Activated naive CD4-positive, alpha-beta T cell (primary cell): ENCODE measurements at places on chromosomes 3 and 15.

DNA sequence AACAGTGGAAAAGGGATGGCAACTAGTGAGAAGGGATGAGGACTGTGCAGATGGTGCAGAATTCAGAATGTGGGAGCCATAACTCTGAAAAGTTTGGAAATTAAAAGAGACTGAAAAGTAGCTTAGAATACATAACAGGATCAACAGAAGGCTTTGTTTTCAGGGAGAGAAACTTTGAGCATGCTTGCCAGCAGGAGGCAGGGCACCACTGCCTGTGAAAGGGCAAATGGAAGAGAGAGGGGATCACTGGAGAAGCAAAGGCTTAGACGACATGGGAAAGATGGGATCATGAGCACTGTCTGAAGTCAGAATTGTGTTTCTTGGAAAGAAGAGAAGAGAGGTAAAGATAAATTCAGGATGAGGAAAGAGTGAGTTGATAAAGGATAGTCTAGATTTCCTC, 99.6 kb downstream of the ABI3BP start:
- DNase-seq, result no peak

GRCh38 chr3:32686713-32687112, 1.7 kb downstream of the CNOT10 start:
- no peak for DNase-seq

DNA sequence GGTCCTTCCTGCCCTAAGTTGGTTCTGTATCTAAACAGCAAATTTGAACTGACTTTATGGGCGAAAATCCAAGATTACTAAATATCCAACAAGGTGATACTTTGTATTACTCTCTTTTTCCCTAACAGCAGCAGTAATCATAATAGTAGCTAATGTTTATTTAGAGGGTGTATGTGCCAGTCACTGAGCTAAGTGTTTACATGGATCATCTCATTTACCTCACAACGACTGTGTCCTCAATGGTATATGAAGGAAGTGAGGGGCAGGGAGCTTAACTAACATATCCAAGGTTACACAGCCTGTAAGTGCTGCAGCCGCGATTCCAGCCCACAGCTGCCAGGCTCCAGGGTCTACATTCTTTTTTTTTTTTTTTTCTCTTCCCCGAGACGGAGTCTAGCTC, 10.3 kb upstream of the LRRC34 start:
- no peak for DNase-seq

DNA sequence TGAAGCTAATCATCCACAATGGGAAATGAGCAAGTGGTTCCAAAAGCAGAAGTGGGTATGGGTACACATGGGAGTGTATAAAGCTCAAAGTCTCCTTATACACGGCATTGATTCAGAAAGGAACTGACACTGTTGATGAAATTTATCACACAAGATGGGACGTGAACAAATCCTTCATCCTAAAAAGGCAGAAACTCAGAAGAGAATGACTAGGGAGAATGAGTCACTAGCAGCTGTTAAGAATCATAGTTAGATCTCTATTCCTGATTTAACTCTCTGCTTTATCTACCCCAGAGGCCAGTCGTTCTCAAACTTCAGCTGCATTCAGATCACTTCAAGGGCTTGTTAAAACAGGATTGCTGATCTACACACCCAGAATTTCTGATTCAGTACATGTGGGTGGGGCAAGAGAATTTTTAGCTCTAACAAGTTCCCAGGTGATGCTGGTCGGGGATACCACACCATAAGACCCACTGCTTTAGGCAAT, 97.7 kb upstream of the PHLDB2 start:
- no peak for DNase-seq

DNA sequence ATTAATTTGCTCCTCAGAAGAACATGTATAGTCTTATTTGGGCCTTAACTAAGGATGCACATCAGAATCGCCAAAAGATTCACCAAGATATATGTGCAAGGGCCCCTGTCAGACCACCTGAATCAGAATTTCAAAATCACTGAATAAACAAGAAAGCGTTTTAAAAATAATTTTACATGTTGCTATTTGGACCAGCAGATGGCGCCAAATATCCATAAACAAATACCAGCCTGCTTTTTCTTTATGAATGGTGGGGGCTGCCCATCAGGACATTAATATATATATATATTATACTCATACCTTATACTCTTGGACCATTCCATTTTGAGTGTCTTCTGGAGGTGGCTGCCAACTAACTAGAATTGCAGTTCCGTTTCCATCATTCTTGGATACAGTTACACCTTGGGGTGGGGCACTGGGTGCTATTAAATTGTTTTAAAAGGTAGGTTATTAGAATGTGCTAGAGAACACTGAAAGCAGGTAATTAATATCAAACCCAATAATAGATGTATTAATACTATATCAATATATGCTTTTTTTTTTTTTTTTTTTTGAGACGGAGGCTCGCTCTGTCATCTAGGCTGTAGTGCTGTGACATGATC, 1108.3 kb downstream of the ROBO1 start:
- no peak for DNase-seq

DNA sequence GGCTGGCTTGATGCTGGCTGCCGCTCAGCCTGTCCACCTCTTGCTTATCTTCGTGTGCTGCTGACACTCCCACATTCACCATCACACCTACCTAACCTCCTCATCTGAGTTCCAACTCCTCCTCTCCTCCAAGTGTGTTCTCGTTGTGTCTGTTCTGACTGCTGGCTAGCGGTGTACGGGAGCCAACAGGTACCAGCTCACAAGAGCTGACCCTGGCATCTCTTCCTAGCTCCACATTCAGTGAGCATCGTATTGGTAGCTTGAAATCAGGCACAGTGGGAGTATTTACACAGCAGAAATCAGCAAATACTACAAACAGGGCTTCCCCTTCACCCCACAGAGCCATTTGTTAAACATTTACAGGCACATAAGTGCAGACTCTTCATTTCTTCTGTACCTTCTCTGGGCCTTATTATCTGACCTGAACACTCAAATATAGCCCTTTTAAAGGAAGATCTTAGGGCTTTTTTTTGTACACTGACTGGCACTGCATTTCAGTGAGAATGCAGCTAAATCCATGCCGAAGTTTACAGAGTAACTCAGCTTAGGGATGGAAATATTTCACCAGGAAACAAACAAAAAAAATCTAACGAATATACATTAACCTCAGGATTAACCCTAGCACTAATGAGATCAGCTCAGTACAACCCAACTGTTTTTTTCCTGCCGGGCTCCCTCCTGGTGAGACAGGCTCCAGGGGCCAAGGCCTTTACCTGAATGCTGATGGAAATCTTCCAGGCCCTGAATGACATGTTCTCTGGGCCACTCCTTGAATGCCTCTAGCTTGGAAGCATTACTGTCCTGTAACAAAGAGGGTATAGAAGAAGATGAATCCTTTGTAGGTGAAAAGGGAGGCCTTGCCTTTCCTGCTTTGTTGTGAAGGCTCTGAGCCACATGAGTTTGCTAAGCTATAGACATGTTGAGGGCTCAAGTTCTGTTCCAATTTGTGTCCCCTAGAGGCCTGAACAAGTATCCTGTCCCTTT, 150.5 kb upstream of the LPP start:
- no peak for DNase-seq

DNA sequence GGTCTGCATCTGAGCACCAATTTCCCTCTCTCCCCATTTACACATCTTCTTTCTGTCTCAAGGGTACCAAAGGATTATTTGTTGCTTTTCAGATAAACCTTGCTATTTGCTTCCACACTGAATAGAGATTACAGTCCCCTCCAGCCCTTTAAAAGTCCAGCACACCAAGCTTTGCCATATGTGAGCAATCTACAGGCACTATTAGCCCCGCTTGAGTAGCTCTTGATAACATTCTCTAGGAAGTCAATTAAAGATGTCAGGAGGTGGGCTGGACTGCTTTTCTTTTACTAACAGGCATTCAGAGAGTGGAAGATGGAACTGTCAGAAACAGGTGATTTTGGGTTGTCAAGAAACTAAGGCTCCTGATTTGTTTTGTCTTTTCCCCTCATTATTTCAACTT, 417.0 kb downstream of the ROBO2 start:
- DNase-seq, result no peak

DNA sequence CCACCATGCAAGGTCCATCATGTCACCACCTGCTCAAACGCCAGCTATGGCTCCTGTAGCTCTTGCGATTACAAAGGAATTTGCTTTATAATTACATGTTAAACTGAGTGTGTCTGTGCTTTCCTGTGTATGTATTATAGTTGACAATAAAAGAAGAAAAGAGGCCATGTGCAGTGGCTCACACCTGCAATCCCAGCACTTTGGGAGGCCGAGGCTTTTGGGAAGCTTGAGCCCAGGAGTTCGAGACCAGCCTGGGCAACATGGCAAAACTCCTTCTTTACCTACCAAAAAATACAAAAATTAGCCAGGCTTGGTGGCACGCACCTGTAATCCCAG, 27.0 kb downstream of the ATRIP start:
- no peak for DNase-seq

DNA sequence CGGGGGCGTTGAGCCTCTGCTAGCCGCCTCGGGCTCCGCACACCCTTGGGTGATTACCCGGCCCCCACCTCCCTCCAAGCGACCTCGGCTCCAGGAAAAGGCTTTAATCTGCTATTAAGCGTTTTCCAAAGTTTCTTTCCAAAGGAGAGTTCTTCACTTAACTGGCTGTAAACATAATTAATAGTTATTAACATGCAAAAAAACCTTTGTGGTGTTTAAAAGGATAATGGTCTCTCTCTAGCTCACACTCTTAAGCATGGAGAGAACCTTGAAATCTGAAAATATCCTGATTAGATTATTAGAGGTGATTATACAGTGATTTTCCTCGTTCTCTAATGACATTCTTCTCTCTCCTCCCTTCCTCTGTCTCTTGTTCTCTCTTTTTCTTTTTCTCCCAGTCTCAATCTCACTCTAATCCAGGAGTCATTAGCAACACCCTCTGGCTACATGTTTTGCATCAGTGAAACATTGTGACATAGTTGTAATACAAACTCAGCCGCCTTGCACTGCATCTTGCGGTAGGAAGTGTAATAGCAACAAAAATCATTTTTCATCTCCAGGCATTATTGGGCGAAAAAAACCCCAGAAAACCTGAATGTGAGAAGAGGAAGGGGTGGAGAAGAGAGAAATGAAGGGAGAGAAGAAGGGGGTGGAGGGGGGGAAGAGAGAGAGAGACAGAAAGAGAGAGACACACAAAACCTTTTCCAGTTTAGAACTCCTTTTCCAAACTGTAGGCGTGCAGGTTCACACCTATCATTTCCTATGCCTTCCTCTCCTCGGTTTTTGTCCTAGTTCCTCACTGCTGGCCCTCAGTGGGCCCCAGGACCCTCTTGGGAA, 24.4 kb downstream of the NR2F2 start:
- no peak for DNase-seq

- DNase-seq, result no peak
Observed at GRCh38 chr3:98733053-98733811, 29.9 kb upstream of the ST3GAL6 start.

DNA sequence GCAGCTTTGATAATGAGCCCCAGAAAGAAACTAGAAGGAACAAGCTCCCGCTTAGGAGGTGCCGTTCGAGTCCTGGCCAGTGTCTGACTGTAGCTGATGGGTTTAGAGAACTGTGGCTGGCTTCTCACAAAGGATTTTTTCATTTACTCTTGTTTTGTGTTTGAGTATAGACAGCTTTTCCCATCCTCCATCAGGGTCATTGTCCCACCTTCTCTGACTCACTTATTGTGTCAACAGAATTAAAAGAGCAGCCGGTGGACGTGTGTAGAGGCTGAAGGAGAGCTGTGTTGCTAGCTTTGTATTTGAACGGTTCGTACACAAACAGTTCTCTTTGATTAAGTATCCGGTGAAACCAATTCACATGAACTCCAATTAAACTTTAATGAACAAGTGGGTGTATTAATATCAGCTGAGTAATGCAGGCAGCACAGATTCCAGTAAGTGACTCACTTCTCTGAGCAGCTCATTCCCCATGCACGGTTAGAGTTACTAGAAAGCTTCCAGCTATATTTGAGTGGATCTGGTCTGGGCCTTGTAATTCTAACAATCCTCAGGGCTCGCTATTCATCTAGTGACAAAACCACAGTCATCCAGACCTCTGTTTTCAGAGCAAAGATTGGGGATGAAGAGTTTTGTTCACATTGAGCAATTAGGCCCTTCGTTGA, 141.0 kb downstream of the LPP start:
- DNase-seq, result no peak

DNA sequence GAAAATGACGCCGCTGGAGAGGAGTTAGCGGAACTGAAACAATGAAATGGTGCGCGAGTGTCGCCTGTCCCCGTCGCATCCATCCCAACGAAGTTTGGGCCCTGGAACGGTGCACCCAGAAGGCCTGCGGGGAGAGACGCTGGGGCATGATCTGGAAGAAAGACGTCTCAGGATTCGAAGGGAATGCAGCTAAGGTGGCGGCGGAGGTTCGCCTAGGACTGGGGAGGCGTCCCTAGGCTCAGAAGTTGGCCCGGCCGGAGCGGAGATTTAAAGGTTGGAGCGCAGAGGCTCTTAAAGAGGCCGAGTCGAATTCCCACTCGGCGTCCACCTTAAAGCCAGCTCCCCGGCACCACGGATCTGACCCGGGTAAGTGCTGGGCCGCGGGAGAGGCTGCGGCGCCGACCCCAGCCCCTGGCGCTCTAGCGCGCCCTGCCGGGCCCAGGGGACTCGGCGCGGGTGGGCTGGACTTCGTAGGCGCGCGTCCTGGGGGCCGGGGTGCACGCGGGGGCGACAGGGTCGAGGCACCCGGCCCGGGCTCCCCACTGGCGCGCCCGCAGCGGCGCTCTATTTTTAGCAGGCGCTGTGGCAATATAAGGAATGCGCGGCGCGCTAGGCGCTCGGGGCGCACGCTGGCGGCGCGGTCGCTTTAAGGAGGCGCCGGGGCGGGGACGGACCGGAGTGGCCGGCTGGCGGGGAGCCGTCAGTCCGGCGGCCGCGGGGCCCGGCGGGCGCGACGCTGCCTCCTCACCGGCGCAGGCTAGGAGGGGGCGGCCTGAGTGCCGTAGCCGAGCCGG, at the start of gene MRAS:
MRAS (plus strand) TSS at position 620 of the 794 bp plus-strand sequence. CDS start 24,305 bp downstream, outside the sequence.
- no peak for DNase-seq

- DNase-seq, result no peak
Observed at GRCh38 chr3:131928593-131928992, 106.2 kb downstream of the CPNE4 start.

DNA sequence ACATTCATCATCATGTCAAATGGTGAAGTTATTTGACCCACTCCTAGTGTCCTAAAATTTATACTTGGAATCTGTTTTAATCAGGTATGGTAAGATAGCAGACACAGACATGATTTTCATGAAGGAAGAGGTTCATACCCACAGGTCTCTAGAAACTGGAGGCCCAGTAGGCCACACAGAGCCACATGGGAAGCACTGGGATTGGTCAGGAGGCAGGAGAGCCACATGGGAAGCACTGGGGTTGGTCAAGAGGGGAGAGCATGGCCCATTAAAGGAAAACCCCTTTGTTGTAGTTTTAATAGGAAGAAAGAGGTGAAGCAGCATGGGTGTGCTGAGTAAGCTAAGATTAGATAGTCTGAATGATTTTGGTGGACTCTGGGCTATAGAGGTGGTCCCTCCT, 356.9 kb downstream of the MFSD1 start:
- no peak for DNase-seq

GRCh38 chr3:17070161-17070959, 185.6 kb downstream of the PLCL2 start:
- no peak for DNase-seq

GRCh38 chr15:64892847-64893403, 18.8 kb upstream of the ANKDD1A start:
- no peak for DNase-seq

- DNase-seq, result no peak
Observed at GRCh38 chr3:9704347-9705322, 1.0 kb downstream of the CPNE9 start.

GRCh38 chr3:125313060-125313635, 62.0 kb downstream of the ZNF148 start:
- no peak for DNase-seq

- no peak for DNase-seq
Observed at GRCh38 chr15:75606711-75607699, 18.5 kb downstream of the SNUPN start.

GRCh38 chr3:16028604-16029003, 145.9 kb upstream of the GALNT15 start:
- DNase-seq, result no peak
